Psoas muscle (tissue), 8 donors: ENCODE measurements at places on chromosomes 4 and X.

DNA sequence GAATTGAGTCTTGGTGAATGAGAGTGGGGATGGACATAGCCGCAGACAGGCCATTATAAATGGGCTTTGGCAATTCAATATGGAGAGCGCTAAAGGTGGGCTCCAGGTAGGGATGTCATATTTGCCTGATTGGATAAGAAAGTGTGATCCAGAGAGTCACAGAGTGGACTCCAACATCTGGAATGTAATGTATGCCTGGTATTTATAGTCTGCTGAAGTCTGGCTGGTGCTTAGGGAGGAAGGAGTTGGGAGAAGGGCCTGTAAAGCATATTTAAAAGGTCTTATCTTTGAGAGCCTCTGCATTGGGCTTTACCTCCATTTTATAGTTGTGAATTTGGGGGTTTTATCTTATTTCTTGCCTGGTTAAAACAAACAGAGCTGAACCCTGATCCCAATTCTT lies 153.2 kb downstream of the GALNTL6 start:
- no peak for DNase-seq

- DNase-seq = no peak
These were observed 76.9 kb upstream of the EXOC1L start for GRCh38 chr4:55742655-55743202.

GRCh38 chrX:15202454-15203177 lies 67.3 kb downstream of the ASB9 start:
- no peak for DNase-seq

GRCh38 chr4:150114641-150115040 lies 36.4 kb downstream of the DCLK2 start:
- no peak for DNase-seq

GRCh38 chr4:76703676-76704075 lies 194.3 kb downstream of the SOWAHB start:
- DNase-seq = no peak

DNA sequence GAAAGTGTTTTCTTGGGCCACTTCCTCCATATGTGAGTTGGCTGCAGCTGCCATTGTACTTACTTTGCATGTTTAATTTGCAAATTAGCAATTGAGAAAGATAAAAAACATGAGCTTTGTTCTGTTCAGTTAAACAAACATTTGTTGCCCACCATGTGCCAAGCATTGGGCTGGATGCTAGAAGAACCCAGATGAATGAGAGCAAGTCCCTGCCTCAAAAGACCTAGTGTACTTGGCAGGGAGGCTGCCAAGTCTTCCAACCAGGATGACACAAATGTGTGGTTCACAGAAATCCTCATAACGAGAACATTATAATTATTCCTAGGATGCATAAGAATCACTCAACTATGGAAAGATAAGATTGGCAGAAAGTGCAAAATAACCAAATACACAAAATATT lies 66.7 kb downstream of the GPM6A start:
- no peak for DNase-seq

GRCh38 chr4:185020293-185020808 lies 2.1 kb downstream of the HELT start:
- DNase-seq = no peak

DNA sequence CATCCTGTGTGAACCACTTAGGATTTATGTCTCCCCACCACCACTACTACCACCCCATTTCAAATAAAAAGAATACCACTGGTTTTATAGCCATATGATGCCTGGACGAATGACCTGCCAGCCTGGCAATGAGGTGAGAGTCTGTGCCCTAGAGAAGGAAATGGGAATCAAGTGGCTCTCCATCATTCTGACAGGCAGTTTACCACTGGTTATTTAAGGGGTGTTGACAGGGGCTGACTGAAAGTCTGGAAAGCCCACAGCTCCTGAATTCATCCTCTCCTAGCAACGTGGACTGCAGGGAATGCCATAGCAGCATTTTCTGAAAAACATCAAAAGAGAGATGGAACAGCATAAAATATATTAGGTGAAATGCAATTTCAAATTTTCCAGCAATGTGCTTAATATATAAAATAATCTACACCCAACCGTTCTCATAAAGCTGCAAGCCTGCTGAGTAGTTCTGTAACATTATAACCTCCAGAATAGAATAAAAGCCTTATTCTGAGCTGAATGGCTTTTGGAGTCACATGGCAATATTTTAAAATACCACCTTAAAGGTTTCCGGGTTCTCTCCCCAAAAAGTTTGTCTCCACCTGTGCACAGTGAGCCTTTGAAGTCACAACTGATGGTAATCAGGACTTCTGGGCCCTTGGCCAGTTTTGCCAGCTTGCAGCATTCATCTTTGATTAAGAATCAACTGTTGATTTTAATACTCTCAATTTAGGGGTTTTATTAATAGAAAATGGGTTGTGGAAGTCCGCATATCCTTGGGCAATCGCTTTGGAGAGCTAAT lies 121.5 kb downstream of the DCTD start:
- DNase-seq = no peak
